Fibroblast of lung (primary cell): ENCODE measurements at places on chromosomes 13 and 19.

DNA sequence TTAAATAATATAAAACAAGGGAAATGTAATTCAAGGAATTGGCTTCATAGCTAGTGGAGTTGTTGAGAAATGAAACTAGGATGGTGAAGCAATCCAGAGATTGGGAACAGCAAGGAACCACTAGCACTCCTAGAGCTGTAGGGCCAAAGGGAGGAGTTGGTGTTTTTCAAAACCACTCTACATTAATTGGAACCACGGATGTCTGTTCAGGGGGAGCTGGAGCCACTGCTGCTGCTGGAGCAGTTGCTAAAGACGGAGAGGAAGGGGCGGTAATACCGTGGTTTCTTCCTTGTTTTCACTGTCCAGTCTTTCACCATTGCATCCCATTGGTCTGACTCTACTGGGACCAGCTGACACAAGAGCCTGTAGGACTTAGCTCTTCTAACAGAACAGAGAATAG, 8.5 kb downstream of the DNAJC15 start:
- DNase-seq = peak; percentile 23

GRCh38 chr19:31438401-31439269, 89.4 kb upstream of the TSHZ3 start:
- no peak for DNase-seq

DNA sequence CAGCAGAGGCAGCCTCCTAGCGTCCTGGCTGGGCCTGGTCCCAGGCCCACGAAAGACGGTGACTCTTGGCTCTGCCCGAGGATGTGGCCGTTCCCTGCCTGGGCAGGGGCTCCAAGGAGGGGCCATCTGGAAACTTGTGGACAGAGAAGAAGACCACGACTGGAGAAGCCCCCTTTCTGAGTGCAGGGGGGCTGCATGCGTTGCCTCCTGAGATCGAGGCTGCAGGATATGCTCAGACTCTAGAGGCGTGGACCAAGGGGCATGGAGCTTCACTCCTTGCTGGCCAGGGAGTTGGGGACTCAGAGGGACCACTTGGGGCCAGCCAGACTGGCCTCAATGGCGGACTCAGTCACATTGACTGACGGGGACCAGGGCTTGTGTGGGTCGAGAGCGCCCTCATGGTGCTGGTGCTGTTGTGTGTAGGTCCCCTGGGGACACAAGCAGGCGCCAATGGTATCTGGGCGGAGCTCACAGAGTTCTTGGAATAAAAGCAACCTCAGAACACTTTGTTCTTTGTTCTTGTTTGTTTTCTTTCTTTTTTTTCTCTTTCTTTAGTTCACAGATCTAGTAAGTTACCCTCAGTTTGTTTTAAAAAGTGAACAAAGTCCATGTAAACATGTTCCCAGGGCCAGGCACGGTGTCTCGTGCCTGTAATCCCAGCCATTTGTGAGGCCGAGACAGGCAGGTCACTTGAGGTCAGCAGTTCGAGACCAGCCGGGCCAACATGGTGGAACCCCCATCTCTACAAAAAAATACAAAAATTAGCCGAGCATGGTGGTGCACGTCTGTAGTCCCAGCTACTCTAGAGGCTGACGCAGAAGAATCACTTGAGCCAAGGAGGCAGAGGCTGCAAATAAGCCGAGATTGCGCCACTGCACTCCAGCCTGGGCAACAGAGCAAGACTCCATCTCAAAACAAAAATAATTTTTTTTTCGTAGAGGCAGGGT, 10.2 kb downstream of the ANGPTL4 start:
- no peak for DNase-seq

GRCh38 chr13:73898276-73898675, 235.9 kb downstream of the KLF12 start:
- DNase-seq = no peak

- DNase-seq = no peak
Observed at GRCh38 chr13:32060401-32060878, 28.9 kb downstream of the FRY start.

DNA sequence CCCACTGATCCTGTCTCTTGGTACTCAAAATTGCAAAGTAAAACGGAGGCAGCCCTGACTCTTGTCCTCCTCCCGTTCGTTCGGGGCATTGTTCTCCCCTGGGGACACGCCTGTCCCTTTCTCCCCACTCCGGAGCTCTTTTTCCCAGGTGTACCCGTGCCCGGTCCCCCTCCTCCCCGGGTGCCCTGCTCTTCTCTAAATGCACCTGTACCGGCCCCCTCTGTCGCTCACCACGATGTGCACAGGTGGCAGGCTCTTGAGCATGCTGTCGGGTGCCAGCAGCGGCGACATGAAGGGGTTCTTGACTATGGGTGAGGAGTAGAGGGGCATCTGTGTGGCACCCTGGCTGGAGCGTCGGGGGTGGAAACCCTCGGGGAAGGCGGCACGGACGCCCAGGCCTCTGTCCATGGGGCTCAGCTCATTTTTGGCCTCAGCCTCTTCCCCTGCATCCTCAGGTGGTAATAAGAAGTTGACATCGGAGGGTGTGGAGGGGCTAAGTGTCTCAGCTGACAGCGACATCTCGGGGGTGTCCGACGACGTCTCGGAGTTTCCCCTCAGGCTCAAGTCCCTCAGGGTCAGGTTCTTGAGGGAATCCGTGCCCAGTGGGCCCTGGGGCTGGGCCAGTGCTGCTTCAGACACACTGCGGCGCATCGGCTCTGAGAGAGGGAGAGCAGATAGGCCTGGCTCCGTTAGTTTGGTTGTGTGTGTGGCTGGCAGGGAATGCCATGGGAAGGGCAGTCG, 12.4 kb upstream of the CNFN start:
- no peak for DNase-seq

DNA sequence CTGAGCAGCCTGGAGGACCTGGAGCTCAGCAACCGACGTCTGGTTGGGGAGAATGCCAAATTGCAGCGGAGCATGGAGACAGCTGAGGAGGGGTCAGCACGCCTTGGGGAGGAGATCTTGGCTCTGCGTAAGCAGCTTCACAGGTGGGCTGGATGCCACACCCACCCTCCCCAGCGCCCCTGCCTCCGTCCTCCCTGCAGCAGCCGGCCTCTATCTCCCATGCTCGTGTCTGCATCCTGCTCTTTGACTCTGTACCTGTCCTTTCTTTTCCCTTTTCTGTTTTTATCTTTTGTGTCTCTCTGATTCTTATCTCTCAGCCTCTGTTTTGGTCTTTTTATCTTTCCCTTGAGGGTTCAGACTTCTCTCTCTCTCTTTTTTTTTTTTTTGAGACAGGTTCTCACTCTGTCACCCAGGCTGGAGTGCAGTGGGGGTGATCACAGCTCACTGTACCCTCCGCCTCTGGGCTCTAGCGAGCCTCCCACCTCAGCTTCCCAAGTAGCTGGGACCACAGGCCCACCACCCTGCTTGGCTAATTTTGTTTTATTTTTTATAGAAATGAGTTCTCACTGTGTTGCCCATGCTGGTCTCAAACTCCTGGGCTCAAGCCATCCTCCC, 10.1 kb downstream of the KASH5 start:
- no peak for DNase-seq

DNA sequence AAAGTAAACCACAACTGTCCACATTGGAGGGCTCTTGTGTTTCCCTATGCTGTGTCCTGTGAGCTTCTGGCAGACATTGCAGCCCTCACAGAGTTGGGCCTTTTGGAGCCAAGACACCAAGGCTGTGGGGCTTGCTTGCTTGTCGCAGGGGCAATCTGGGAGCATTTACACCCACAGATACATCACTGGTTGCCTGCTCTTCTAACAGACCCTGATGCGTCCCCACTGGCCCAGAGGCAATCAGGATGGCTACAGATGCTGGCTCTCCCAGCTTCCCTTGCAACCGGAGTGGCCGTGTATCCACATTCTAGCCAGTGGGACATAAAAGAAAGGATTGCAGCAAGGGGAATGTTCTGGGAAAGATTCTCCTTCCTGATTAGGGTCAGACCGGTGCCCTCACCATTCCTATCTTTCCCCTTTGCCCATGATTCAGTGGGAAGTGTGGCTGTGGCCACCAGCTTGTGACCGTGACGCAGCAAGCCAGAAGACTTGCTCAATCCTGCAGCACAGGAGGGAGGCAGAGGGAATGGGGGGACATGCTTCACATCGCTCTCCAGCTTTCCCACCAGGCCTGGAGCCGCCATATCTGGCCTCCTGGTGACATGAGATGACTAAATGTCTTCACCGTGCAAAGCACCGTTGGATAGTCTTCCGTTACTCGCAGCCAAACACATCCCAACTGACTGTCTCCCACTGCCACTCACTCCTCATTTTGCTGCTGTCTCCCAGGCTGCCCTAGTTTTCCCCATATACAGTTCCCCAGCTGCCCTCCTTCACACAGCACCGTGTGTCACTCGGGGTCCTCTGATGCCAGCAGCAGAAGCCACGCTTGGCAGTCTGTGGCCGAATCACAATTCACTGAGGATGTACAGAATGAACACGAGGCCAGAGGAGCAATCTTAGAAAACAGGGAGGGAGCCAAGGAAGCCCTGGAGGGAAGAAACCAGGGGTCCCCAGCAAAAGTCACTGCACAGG, 151.0 kb downstream of the DPF1 start:
- DNase-seq = no peak

GRCh38 chr19:38247126-38247525, 9.0 kb downstream of the PPP1R14A start:
- DNase-seq = no peak

GRCh38 chr19:18669524-18669817, 14.0 kb upstream of the CRTC1 start:
- peak; percentile 67 for DNase-seq

DNA sequence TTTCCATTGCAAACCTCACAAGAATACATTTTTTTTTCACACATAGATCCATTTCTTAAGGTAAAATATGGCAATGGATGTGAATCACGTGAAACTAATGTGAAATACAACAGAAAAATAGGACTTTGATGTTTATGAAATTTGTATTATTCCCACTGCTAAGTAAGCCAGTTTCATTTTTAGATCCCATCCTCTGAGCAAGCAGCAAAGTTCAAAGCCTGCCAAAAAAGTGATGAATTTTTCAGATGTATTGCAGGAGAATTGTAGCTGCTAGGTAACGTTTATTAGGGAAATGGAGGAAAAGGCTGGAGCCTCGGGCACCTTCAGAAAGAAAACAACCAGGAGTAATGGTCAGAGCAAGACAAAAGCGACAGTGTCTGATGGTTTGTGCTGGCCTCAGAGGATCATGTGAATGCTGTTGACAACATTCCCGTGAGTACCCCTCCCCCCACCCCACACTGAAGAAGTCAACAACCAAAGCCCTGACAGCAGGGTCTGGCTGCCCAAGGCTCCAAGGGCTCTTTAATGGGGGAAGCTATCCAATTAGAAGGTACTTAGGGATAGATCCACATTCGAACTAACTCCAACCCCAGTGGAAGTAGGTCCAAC, 95.5 kb downstream of the OXGR1 start:
- DNase-seq = no peak

DNA sequence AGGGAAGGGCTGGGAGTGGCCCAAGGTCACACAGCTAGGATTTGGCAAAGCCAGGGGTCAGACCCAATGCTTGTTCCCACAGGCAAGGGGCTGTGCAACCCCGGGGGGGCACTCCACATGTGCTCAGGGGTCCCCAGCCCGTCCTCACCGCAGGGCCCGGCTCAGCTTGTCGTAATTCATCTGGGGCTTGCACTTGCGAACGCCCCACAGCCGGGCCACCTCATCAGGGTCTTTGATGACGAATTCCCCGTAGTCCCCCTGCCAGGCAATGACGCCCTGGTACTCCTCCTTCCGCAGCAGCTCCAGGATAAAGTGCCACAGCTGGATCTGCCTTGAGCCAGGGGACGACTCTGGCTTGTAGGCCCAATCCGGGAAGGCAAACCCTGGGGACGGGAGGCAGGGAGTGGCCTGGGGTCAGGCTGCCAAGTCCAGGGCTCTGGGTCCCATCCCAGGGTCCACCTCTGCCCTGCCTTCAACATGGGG, 4.7 kb downstream of the ERF start:
- DNase-seq = no peak

DNA sequence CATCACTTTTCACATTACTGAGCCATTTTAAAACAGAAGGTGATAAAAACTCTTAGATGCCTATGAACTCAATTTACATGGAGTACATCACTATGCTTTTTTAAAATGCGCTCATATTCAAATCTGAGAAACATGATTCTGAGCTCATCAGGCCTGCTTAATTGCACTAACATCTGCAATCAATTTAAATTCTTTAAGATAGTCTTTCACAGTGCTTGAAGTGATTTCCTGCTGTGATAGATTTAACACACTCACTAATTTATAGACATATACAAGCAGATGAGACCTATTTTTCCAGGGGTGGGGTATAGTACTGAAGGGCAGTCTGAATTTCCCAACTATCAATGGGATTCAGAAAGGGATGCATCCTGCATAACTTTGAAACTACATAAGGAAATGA, 82.9 kb downstream of the DIAPH3 start:
- DNase-seq = no peak

DNA sequence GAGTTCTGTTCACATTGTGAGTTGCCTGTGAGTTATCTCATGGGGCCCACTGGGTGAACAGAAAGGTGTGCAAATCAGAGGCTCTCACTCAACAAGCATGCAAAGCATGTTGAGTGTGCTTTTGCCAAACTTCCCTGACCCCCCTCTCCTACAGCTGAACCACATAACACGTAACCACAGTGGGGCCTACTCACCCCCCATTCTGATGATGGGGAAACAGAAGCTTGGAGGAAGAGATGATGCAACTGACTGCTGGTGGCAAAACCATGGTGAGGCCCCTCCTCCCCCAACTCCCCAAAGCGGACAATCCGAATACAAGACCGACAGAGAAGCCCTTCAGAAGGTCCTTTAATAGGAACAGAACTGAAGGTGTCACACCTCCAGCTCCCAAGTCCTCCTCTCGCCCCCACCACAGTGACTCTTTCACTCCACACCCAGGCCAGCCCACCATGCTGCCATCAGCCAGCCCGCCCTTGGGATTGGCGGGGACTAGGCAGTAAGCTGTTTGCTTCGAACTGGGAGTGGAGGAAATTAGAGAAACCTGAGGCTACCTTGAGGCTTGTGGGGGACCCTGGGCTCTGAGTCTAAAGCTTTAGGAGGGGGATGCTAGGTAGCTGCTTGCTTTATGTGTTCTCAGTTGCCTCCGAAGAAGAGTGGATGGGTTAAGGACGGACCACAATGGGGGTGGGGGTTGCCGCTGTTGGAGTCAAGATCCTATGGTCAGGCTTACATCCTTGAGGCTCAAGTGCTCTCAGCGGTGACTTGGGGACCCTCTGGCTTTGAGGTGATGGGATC, 3.8 kb downstream of the ZNF784 start:
- DNase-seq = no peak

DNA sequence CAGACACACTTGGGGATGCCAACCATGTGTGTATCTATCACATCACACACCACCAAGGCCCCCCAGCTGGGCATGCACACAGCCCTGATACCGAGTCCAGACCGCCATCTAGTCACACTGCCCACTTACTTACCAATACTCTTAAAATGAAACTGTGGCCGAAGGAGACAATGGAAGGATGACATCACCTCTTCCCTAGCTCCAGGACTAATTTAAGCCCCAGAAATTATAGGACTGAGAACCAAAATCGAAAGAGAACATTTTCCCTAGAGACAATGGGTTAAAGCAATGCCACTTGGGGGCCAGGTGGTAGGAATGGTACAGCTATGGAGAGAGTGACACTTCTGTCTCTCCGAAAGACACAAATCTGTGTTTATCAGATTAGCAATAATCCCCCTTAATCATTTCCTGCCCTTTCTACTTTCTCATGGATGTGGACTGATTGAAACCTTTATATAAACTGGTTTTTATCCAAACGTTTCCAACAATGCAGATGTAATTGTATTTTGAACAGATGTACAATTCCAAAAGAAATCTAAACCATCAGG, 663 bp upstream of the GGACT start:
- DNase-seq = no peak
